ENCODE measurements at places on chromosomes 3 and 15.

DNA sequence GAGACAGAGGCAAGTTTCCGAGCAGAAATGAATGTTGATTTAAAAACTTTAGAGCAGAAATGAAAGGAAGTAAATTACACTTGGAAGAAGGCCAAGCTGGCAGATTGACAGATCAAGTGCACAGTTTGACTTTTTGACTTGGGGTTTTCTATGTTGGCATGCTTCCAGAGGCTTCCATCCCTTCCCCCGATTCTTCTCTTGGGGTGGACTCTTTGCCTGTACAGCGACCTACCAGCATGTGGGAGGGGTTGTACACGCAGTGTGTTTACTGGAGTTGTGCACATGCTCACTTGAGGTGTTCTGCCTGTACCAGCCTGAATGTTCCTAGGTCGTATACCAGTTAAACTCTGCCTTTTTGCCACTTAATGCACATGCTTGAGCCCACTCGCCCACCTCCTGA lies 701.5 kb upstream of the GBE1 start:
- no peak for DNase-seq

- no peak for DNase-seq
Measured at GRCh38 chr3:172839679-172840078, 89.2 kb downstream of the ECT2 start.

DNA sequence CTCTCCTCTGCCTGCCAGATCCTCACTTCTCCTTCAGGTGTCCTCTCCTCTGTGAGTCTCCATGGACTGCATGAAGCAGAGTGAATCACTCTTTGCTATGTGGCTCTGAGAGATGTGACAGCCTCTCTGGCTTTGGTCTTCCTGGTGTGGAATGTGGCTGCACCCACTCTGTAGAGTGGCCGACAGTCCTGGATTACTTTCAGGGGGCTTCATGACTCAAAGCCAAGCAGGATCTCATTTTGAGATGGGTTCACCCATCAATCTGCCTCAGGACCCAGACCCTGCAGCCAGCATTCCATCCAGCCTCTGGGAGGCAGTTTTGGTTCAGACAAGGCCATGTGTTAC lies 221.9 kb upstream of the LYSMD4 start:
- no peak for DNase-seq

DNA sequence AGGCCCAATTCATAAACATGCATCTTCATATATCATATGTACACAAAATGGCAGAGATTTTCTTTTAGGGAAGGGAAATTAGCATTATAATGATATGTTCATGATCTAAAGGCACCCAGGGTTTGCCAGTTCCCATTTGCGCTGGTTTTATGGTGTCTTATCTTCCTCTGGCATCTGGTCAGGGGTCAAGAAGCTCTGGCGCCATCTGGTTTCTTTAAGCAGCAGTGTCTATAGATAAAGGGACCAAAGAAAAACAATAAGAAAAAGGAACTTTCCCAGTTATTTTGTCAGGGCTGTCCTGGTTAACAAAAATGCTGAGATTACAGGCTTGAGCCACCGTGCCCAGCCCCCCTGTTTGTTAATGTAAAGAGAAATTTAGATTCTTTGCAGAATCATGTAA lies 3.3 kb upstream of the DCP1A start:
- DNase-seq = no peak

DNA sequence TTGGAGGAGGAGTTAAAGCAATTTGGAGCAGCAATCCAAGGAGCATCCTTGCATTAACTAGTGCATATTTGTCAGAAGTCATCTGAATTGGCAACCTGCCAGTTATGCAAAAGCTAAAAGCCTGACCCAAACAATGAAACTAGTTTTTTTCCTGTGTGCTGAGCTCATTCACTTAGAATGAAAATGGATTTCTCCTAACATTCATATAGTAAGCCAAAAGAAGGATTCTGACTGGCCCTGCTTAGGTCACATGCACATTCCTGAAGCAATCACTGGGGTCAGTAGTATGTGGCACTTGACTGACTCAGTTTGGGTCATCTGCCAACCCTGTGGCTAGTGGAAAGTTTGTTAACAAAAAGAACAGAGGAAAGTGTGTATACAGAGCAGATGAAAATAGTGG lies 30.5 kb downstream of the OXSM start:
- no peak for DNase-seq

- no peak for DNase-seq
Measured at GRCh38 chr3:55936549-55937052, 449.5 kb upstream of the WNT5A start.

DNA sequence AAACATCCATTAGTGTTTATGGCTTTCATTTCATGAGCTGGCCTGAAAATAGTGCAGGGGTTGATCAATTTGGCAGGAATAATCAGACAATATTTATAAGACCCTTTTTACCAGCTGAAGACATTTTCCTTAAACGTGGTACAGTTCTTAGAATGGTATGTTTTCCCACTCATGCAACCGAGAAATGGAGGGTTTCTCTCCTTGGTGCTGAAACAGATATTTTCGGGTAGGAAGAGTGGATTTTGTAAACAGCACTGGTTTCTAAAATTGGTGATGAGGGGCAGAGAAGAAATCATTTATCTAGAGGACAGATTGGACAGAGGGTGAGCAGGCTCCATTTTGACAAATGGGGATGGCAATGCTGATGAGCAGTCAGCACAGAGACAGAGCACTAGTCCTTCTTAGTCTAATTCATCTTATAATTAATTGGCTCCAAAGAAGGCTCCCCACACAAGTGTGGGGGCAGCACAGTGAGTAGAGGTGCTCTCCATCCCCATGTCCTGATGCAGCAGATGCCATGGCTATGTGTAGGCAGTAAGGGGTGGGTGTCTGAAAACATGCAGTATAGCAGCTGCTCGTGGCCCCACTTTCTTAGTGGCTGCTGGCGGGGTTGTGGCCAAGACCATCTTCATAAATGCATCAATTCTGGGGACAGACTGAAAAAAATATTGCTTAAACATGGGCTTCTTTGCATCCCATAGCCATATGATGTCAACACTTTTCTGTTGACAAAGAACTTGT lies 18.1 kb upstream of the SLC7A14 start:
- no peak for DNase-seq

DNA sequence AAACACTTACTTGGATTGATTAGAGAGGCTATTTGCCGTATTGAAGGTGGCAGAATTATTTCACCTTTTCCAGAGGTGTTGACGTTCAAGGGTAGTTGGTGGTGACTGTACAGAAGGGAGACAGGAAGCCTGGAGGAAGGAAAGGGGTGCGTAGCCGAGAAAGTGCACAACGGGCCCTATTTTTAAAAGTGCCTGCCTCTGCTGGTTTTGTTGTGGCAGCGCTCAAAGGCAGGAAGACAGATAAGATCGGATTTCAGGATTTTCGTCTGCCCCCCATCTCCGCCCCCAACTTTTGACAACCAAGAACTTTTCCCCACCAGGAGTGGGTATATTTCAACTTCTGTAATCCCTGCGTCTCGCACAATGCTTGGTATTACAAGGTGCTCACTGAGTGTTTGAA lies 38.5 kb downstream of the SMAD3 start:
- DNase-seq = no peak

GRCh38 chr3:49199239-49199899 lies 28.0 kb downstream of the KLHDC8B start:
- no peak for DNase-seq

DNA sequence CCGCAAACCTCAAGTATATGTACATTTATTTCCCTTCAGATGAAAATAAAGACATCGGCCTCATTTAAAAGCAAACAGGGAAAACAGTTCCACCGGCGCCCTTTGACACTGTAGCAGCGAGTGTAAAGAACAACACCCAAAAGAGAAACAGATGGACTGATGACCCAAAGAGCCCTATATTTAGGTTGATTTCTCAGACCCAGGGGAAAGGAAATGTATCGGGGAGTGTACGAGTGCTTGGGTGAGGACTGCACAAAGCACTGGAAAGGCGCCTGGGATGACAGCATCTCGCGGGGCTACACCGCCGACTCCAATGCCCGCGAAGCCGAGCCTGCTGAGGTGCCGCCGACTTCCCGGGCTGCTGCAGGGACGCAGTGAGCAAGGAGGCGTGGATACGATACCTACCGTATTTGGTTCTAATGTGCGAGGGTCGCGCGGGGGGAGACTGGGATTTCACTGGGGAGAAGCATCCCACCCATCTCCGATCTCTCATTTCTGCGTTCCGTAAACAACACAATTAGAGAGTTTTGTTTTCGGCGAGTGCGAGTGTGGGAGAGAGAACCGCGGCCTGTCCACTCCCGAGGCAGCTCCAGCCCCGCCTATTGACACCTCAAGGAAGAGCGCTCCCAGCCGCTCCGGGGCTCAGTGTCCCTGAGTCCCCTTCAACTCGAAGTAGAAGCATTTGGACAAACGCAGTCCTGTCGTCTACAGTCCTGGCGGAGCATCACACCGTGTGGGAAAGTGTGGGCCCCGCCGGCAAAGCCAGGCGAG lies 2.0 kb downstream of the MECOM start:
- DNase-seq = peak; percentile 20

GRCh38 chr3:115652738-115653137 lies 29.4 kb downstream of the GAP43 start:
- DNase-seq = no peak
